ENCODE measurements at places on chromosomes 3 and 15.

DNA sequence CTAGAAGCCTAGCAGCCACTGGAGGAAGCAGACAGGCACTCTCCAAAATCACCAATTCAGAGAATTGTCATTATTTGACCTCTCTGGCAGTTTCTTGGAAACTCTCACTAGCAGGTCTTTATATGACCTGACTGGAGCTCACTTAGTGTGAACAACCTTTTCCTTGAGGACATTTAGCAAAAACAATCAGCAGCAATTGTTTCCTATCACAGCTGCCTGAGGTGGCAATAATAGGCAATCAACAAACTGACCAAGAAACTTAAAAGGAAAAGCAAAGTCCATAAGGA lies 162.4 kb upstream of the STT3B start:
- no peak for DNase-seq

GRCh38 chr3:115040246-115040645 lies 106.8 kb downstream of the ZBTB20 start:
- no peak for DNase-seq

GRCh38 chr3:153295901-153296300 lies 133.9 kb downstream of the RAP2B start:
- DNase-seq = no peak

GRCh38 chr15:101580431-101580830 lies 71.8 kb downstream of the TM2D3 start:
- no peak for DNase-seq

- no peak for DNase-seq
These were observed 51.1 kb downstream of the CGNL1 start for GRCh38 chr15:57427367-57427821.

GRCh38 chr3:32948625-32949445 lies 2.6 kb upstream of the CCR4 start:
- DNase-seq = no peak

GRCh38 chr3:159770998-159771397 lies 217.6 kb upstream of the IL12A start:
- DNase-seq = no peak

DNA sequence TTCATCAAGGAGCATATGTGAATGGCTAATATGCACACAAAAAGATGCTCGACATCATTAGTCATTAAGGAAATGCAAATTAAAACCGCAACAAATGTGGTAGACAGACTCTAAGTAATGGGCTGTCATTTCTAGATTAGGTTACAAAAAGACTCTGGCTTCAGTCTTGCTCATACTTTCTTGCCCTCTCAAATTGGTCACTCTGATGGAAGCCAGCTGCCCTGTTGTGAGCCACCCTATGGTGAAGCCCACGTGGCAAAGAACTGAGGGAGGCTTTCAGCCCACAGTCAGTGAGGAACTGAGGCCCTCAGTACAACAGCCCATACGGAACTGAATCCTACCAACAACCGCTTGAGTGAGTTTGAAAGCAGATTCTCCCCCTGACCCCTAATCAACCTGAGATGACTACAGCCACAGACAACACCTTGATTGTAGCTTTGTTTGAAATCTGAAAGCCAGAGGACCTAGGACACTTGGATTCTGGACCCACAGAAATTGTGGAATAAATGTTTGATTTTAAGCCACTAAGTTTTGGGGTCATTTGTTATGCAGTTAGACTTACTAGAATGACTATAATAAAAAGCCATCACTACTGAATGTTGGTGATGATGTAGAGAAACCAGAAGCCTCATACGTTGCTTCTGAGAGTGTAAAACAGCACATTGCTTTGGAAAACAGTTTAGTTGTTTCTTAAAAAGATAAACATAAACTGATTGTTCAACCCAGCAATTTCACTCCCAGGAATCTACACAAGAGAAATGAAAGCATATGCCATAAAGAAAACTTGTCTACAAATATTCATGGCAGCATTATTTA lies 45.7 kb downstream of the EHHADH start:
- no peak for DNase-seq

DNA sequence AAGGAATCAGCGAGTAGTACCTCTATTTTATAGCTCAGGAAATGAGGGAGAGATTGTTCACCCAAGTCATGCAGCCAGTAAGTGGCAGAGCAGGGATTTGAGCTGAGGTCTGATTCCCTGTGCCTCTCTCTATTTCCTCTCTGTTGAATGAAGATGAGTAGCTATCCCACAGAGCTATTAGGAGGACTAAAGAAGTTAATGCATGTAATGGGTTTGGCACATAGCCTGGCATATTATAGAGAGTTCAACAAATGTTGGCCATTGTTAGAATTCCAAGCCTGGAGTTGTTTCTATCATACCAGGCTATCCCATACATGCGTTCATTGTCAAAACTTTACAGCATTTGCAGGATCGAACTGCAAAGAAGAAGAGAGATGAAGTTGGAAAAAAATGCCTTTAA lies 21.8 kb upstream of the KLHL6 start:
- DNase-seq = no peak

- no peak for DNase-seq
These were observed 271.5 kb downstream of the TLE3 start for GRCh38 chr15:69825941-69826818.

DNA sequence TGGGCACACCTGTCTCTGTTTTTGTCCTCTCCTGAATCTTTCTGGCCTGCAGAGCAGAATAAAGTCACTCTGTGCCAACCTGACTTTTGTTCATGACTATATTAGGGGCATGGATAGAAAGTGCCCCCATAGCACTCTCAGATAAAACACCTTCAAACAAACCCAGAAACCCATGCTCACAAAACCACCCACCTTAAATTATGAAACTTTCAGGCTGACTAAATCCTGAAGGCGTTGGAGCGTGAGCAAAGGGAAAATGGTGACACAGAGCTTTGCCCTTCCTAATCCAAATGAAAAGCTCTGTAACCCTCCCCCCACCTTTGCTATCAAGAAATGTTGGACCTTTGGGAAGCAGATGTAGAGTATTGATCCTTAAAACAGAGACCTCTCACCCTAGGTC lies 138.9 kb downstream of the IGF1R start:
- DNase-seq = no peak

DNA sequence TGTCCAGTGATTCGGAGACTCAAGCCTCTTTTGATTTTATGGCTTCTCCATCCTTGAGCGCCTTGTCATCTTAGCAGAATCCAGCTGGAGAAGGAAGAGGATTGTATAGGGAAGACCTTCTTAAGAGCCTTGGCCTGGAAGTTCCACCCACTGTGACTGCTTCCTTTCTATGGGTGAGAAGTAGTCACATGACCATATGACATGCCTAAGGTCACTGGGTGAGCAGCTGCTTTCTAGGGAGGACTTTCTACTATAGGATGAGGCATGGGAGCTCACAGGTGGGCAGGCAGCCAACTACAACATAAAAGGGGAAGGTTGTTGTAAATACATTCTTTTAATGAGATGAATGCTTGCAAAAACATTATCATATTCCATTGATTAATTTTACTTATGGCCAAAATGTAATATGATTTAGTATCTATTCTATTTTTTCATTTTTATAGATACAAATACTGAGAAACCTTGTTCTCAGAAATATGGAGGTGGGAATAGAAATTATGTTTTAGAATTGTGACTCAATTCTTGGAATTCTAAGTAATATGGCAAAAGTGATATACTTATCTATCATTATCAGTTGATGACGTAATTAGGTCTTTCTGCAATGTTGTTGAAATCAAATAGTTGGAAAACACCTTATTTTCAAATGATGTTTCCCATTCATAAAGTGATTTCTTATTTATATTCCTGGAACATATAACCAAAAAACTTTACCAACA lies 53.6 kb upstream of the MINAR1 start:
- DNase-seq = no peak

DNA sequence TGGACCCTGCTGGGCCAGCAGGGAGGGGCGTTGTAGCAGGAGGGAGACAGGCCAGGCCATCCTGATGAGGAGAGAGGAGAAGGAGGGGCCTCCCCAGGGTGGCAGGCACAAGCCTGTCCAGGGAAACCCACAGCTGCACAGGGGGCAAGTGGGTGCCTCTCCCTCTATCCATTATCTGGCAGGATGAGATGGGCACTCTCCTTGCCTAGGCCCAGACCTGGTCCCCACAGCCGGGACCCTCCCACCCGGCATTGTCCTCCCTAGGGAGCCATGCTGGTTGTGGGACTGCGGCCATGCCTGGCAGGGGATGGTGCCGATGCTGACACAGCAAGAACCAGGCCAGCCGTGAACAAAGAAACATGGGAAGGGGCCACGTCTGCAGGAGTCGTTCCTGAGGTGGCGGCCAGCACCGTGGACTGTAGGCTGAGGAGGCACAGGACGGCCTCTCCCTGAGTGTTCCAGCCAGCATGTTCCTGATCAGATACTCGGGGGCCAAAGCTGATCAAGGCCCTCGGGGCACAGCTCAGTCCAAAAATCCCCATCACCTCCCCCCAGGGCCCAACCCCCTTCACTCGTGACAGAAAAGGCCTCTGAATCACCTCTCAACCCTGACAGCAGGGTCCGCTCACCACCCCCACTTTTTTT lies 19.2 kb upstream of the CYP11A1 start:
- DNase-seq = no peak

DNA sequence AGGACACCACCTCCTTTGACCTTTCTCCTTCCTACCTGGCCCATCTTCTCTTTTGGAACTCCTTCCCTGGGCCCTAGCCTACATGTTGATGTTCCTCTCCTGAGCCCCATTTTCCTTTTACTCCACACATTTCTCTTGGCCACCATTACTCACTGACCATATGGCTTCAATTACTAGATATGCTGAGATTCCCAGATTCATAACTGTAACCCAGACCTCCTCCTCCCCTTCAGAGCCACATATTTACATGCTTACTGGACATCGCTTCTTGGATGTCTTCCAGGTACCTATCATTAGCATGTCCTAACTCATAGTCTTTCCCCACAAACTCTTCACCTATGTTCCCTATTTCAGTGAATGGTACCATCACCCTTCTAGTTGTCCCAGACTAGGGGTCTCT lies 24.4 kb upstream of the TRIM59 start:
- DNase-seq = no peak

GRCh38 chr15:31444844-31445243 lies 118.2 kb downstream of the KLF13 start:
- no peak for DNase-seq

DNA sequence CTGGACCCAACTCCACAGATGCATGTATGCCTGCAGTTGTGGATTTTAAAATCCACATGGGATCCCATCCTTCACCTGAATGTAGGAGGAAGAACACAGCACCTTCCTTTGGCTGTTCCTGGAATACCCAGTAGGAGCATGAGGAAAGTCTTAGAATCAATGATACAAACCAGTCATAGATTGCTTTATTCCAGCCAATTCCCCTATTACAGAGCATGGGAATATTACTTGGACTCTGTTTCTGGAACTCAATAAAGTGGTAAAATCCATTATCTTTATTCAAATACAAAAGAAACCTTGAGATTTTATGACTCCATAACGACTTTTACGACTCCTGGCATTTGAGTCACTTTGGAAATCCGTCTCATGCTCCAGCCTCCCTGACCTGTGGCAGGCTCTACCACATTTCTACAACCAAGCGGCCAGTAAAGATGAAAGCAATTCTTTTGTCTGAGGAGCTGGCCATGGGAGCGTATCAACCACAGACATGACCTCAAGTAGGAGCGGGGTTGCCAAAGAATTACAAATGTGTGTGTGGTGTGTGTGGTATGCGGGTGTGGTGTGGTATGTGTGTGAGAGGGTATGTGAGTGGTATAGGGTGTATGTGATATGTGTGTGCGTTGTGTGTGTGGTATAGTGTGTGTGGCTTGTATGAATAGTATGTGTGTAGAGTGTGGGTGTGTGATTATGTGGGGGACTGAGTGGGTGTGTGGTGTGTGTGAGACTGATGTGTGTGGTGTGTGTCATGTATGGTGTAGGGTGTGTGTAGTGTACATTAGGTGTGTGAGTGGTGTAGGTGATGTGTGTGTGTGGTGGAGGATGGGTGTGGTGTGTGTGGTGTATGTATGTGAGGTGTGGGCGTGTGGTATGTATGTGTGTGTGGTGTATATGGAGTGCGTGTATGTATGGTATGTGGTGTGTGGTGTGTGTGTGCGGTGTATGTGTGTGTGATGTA lies 40.0 kb downstream of the ARRDC4 start:
- no peak for DNase-seq

DNA sequence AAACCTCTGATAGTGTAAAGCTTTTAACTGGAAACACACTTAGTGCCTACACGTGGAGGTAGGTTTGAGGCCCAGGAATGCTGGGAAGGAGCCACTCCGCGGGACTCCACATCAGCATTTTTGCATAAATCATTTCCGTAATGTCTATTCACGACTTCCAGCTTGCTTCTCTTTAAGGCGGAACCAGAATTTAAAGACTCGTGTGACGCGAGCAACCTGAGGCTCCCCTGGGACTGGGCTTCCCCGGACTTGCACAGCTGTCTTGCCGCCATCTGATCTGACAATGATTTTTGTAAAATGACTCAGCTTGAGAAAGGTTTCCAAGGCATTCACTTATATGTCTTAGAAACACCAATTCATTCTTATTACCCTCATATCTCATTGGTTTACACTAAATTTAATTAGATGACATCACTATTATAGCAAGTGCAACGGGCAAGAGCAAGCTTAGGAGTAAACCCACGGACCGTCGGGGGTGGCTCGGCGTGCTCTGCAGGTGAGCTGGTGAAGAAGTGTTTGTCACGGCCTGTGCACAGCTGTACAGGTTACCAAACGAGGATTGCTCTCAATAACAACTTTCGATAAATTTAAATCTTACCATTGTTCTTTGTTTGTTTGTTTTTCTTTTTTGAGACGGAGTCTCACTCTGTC lies 95.2 kb downstream of the CHSY1 start:
- no peak for DNase-seq

- no peak for DNase-seq
These were observed 785 bp downstream of the MFSD1 start for GRCh38 chr3:158802409-158803268.

DNA sequence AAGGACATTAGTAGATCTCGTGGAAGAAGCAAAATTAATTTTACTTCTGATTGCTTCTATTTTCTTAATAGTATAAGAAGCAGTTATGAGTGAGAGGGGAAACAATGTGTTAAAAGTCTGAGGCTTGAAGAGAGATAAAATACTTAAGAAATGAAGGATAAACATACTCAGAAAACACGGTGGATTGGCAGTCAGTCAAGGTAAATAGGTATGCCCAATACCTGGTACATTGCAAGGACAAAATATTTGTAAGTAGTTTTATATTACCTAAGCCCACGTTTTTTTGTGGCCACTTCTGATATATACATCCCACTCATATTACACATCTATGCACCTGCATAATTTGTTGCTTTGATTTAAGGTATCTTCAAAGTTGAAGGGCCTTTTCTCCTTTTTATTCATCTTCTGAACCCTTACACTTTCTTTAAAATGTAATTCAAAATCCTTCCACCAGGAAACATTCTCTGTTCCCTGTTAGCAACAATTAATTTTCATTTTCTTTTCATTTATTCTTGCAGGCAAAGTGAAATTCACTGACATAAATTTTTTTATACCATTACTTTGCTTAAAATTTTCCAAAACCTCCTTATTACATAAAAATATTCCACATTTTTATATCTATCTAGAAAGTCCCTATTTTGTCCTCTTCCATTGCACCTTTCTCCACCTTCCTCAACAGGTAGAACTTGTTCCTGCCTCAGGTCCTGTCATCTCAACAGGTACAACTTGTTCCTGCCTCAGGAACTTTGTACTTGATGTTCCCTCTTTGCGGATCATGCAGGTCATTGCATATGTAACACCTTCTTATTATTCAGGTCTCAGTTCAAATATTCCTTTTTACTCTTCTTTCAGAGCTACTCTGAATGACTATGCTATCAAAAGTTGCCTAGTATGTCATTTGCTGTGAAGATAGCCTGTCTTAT lies 755.7 kb upstream of the ALCAM start:
- no peak for DNase-seq

GRCh38 chr15:36414670-36415069 lies 164.8 kb upstream of the CDIN1 start:
- no peak for DNase-seq

GRCh38 chr3:123201223-123201556 lies 553 bp upstream of the SEC22A start:
- DNase-seq = no peak

Measured in cortex of kidney (tissue), 1 donor.